ENCODE measurements at places on chromosomes 2 and 18. TPM values are rescaled to one million over a fixed set of nuclear protein-coding genes. Genes with fewer than 3 reads are reported as not detected.

GRCh38 chr18:78113136-78113939, 863.7 kb downstream of the GALR1 start:
- DNase-seq = no peak
- H3K27ac ChIP-seq = no peak overlapping the region
- no peaks in the 10 kb centered on the region for H3K36me3 ChIP-seq
- no peaks in the 10 kb centered on the region for H3K4me1 ChIP-seq
- no peaks in the 10 kb centered on the region for H3K27me3 ChIP-seq
- no peak overlapping the region for H3K4me3 ChIP-seq

- DNase-seq = peak; percentile 40
- H3K36me3 ChIP-seq = no peaks in the 10 kb centered on the region
- H3K4me3 ChIP-seq = no peak overlapping the region
- no peak overlapping the region for H3K27ac ChIP-seq
These were observed 109.4 kb downstream of the BAZ2B start for GRCh38 chr2:159506764-159507440.

GRCh38 chr2:46062637-46063412, 234.4 kb upstream of the EPAS1 start:
- DNase-seq = peak; percentile 91
- H3K36me3 ChIP-seq = no peaks in the 10 kb centered on the region
- H3K27me3 ChIP-seq = no peaks in the 10 kb centered on the region
- H3K4me1 ChIP-seq = peaks cover 38% of the 10 kb centered on the region
- peak overlapping the region; percentile 10 for H3K27ac ChIP-seq

- H3K27me3 ChIP-seq = no peaks in the 10 kb centered on the region
- no peaks in the 10 kb centered on the region for H3K36me3 ChIP-seq
- H3K27ac ChIP-seq = no peak overlapping the region
- no peak overlapping the region for H3K4me3 ChIP-seq
These were observed 6.6 kb downstream of the OTOF start for GRCh38 chr2:26471289-26471688.

- H3K27ac ChIP-seq = no peak overlapping the region
- no peaks in the 10 kb centered on the region for H3K27me3 ChIP-seq
- DNase-seq = no peak
- no peaks in the 10 kb centered on the region for H3K36me3 ChIP-seq
These were observed 12.8 kb upstream of the TDRD15 start for GRCh38 chr2:21111012-21111411.

DNA sequence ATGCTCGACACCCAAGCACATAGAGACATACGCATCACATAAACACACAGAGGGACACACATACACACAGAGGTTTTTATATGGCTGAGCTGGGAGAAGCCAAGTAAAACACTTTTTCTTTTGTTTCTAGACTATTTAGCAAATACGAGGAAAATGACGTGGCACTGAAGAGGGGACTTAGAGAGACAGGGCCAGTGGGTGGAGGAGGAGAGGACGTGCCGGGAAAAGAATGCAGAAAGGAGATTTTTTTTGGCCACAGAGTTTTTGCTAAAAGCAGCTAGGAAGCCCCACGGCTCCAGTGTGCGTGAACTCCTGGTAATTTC, 168.5 kb upstream of the KLF7 start:
- H3K27ac ChIP-seq = peak overlapping the region; percentile 99
- H3K4me1 ChIP-seq = peaks cover 53% of the 10 kb centered on the region
- no peaks in the 10 kb centered on the region for H3K36me3 ChIP-seq
- DNase-seq = no peak
- no peaks in the 10 kb centered on the region for H3K27me3 ChIP-seq
- peak overlapping the region; percentile 60 for H3K4me3 ChIP-seq

DNA sequence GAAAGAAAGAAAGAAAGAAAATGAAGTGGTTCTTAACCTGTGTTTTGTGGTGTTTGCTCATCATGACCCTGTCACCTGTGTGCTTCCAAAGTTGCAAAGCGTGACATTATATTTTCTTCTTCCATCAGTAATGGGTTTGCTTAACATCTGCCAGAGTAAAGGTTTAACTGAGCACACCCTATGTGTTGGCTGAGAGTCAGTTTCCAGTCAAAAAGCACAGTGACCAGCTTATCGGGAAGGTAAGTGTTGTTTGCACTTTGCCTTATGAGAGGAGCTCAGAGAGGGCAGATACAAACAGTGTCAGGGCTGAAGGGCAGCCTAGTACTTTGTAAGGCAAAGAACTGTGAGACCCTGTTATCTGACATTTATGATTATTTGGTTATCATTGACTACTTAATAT, 406.2 kb upstream of the CWC22 start:
- H3K27me3 ChIP-seq = no peaks in the 10 kb centered on the region
- H3K36me3 ChIP-seq = no peaks in the 10 kb centered on the region
- no peak for DNase-seq
- H3K4me1 ChIP-seq = peaks cover 22% of the 10 kb centered on the region

GRCh38 chr2:155695505-155695904, 637.0 kb downstream of the NR4A2 start:
- peaks cover 8% of the 10 kb centered on the region for H3K4me1 ChIP-seq
- no peak overlapping the region for H3K4me3 ChIP-seq
- no peak for DNase-seq
- H3K27ac ChIP-seq = no peak overlapping the region

GRCh38 chr2:206389164-206389563, 54.2 kb upstream of the ADAM23 start:
- no peaks in the 10 kb centered on the region for H3K4me1 ChIP-seq
- no peaks in the 10 kb centered on the region for H3K36me3 ChIP-seq
- H3K27ac ChIP-seq = no peak overlapping the region
- no peak overlapping the region for H3K4me3 ChIP-seq
- DNase-seq = no peak

LDLRAD4 gene
- 7.2 TPM for total RNA-seq

LIMS3 gene
- total RNA-seq = 17.8 TPM

GRCh38 chr18:7021994-7022840, 95.4 kb downstream of the LAMA1 start:
- DNase-seq = peak; percentile 47
- no peaks in the 10 kb centered on the region for H3K36me3 ChIP-seq
- H3K4me3 ChIP-seq = no peak overlapping the region
- H3K27me3 ChIP-seq = no peaks in the 10 kb centered on the region
- H3K27ac ChIP-seq = no peak overlapping the region
- H3K4me1 ChIP-seq = no peaks in the 10 kb centered on the region

- no peak overlapping the region for H3K4me3 ChIP-seq
- H3K36me3 ChIP-seq = no peaks in the 10 kb centered on the region
- H3K27ac ChIP-seq = no peak overlapping the region
- H3K27me3 ChIP-seq = no peaks in the 10 kb centered on the region
- no peaks in the 10 kb centered on the region for H3K4me1 ChIP-seq
These were observed 55.9 kb upstream of the SP3 start for GRCh38 chr2:174020926-174021662.

DNA sequence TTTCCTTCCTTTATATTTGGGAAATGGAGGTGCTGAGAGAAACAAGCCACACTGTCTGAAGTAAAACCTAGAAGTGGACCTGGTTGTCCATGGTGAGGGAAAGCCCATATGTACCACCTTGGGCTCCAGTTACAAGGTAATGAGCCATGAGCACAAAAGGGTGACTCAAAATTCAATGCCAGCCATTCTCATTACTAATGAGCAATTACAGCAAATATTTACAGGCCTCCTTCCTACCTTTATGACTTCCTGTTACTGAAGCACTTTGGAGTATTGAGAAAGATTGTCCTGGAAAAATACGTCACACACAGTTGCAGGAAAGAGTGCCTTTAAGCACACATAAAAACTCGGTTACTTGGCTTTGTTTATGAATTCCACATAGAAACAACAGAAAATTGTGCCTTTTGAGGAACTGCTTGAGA, 9.1 kb downstream of the EPAS1 start:
- no peaks in the 10 kb centered on the region for H3K27me3 ChIP-seq
- no peaks in the 10 kb centered on the region for H3K36me3 ChIP-seq
- no peak overlapping the region for H3K4me3 ChIP-seq
- DNase-seq = peak; percentile 60
- H3K27ac ChIP-seq = peak overlapping the region; percentile 29

DNA sequence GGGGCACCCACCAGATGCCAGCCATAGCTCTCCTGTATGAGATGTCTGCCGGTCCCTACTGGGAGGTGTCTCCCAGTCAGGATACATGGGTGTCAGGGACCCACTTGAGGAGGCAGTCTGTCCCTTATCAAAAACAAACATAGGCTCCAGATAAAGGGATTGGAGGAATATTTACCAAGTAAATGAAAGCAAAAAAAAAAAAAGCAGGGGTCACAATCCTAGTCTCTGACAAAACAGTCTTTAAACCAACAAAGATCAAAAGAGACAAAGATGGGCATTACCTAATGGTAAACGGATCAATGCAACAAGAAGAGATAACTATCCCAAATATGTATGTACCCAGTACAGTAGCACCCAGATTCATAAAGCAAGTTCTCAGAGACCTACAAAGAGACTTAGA, 640.0 kb upstream of the LRRTM4 start:
- DNase-seq = no peak
- H3K36me3 ChIP-seq = no peaks in the 10 kb centered on the region
- H3K27ac ChIP-seq = no peak overlapping the region
- no peaks in the 10 kb centered on the region for H3K27me3 ChIP-seq
- H3K4me3 ChIP-seq = no peak overlapping the region

CDH19 gene
- total RNA-seq = not detected

DNA sequence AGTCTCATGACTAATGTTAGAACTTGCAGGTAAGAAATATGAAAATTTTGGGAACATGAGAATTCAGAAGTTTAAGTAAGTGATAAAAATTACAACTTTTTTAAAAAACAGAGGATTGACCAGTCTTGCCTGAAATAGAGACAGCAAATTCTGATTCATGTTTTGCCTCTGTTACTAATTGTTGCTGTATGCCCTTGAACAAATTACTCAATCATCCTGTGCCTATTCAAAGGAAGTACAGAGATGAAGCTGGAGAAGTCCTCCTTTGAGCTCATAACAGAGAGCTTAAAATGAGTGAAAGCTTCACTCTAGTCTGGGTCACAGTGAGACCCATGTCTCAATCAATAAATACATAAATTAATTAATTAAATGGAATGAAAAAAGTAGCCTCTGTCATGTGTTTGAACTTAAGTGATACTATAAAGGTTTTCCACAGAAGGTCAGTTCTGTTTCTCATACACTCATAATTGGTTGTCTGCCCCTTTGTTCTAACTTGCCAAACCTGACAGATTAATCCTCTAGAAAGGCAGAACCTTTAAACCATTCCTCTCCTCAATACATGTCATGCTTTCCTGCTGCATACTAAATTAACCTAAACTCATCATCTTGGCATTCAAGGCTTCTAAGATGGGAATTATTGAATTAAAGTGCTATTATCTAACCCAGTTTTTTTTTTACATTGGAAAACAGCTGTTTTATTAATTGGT, 374.6 kb upstream of the LRATD1 start:
- no peaks in the 10 kb centered on the region for H3K4me1 ChIP-seq
- H3K4me3 ChIP-seq = no peak overlapping the region
- no peaks in the 10 kb centered on the region for H3K27me3 ChIP-seq
- H3K27ac ChIP-seq = no peak overlapping the region

ALK gene
- total RNA-seq = not detected

CYS1 gene
- total RNA-seq = 0.25 TPM

DNA sequence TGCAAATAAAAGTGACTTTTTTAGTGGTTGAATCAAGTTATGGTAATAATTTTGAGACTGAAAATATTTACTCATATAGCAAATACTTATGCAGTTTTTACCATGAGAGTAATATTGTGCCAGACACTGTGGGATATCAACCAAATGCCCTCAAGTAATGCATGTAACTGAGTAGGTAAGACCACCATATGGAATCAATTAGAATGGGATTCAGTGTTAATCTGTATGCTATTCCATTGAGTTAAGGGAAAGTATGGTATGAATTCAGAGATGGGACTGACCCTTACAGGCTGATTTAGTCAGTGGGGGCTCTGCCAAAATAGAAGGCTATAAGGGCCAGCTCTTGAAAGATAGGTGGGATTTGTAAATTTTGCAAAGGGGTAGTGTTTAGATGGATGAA, 131.6 kb downstream of the CCDC85A start:
- no peaks in the 10 kb centered on the region for H3K36me3 ChIP-seq
- H3K4me1 ChIP-seq = no peaks in the 10 kb centered on the region
- no peak for DNase-seq
- no peaks in the 10 kb centered on the region for H3K27me3 ChIP-seq
- no peak overlapping the region for H3K4me3 ChIP-seq
- H3K27ac ChIP-seq = no peak overlapping the region

OST4 gene
- 415 TPM for total RNA-seq

DNA sequence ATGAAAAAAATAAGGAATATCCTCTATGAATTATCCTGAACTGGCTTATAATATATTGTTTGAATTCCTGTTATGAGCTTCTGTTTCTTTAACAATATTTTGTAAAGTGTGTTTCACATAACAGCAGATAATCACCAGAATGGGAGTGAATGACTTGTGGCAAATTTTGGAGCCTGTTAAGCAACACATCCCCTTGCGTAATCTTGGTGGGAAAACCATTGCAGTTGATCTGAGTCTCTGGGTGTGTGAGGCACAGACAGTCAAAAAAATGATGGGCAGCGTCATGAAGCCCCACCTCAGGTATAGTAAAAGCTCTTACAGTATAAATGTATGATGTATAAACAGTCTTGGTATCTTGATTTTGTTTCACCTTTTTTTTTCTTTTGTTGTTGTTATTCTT, 5.9 kb downstream of the GEN1 start:
- DNase-seq = no peak
- peaks cover 7% of the 10 kb centered on the region for H3K36me3 ChIP-seq
- no peak overlapping the region for H3K4me3 ChIP-seq
- no peak overlapping the region for H3K27ac ChIP-seq
- no peaks in the 10 kb centered on the region for H3K27me3 ChIP-seq

DNA sequence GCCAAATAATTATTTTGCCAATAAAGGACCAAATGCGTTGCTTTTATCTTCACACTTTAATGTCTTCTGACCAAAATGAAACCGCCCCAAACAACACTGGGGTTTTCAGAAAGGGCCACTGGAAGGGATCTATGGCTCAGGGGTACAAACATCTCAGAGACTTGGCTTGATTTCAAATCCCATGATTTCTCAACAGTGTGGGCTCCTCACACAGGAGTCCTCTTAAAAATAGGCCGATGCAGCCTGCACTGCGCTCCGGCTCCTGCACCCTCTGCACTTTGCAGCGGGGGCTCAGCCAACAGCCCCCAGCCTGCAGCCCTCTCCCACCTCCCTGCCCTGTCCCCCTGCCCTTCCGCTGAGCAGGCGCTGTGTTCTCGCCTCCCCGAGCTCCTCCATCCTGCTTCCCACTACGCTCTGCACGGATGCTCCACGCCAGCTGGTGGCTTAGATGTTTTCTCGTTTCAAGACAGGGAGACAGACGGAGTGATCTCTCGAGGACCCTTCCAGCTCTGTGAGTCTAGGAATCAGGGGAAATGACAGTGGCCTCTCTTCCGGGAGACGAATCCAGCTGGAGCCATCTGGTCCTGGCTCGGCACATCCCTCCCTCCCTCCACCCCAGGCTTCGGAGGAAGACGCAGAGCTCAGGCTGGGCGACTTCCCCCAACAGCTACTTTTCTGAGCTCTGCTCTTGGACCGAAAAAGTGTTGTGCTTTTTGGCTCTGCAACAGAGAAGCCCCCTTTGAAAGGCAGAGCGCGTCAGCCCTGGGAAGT, 71.4 kb downstream of the KCNF1 start:
- no peak overlapping the region for H3K27ac ChIP-seq
- no peaks in the 10 kb centered on the region for H3K4me1 ChIP-seq
- no peaks in the 10 kb centered on the region for H3K36me3 ChIP-seq
- H3K27me3 ChIP-seq = peaks cover 3% of the 10 kb centered on the region
